Stimulated activated CD4-positive, alpha-beta T cell treated with anti-CD3 and anti-CD28 coated beads, TNF-alpha, amount 100 ng/mL, for 4 hours (primary cell): ENCODE measurements at places on chromosomes 4 and X.

DNA sequence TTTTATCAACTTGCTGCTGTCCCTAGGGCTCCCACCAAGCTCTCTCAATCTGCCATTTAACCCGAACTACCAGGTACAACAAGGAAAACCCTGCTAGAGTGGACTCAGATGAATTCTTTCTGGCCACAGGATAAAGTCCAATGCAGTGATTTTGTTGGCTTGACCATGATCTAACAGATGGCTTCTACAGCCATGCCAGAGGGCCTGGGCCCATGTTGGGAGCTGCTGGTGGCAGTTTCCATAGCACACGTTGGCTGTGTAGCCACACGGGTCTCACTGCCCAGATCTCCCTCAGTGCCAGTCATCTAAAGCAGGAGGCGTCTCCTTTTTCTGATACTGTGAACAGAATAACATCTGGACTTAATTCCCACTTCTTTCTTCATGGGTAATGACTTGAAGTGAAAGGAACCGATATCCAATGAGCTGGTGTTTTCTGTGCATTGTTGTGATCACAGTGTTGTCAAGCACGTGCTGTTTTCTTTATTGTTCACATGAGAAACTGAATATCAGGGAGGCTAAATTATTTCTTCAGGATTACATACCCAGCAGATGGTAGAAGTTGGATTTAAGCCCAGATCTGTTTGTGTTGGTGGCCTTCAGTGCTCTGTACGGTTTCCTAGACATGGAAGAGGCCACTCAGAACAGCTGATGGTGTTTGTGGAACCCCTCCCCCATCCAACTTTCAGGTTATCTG lies 85.2 kb upstream of the CLCN4 start:
- no peak for DNase-seq

DNA sequence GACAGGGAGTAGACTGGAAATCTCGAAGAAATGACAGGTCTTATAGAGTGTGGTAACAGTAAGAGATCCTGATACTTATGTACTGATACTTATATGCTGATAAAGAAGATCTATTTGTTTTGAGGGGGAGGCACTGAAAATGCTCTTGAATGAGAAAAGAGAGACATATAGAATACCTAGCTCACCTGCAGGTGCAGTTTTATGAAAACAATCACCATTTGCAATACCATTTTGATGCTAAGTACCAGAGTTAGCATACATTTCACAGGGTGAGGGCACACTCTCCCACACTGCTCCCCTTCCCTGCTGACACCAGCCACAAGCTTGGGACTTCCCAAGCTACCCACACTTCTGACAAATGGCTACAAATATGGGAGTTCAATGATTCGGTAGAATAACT lies 1490.1 kb upstream of the IGFBP7 start:
- DNase-seq, result no peak

GRCh38 chrX:29662759-29663503 lies 552.4 kb upstream of the MAGEB2 start:
- DNase-seq, result no peak

DNA sequence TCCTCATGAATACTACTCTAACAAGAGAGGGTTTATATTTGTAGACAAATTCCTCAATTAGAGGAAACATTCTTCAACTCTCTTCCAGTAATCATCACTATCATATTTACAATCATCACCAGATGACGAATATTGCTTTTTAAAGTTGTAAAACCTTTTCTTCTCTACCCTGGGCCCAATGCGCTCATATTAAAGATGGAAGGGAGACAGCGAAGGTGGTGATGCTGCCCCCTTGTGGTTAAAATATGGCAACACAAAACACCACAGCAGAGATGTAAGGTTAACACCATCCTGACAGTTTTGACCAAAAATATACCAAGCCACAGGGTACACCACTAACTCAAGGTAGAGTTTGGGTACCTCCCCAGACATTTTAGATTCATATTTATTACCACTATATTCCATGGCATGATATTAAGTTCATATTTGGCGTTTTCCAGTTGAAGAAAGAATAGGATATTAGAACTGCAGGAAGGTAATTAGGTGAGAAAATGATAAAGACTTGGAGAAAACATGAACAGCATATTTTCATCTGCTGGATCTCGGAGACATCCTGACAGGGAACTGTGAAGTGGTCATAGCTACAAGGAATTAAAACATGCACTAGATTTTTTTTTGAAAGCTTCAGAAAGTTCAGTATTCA lies 72.8 kb downstream of the SLC9A7 start:
- DNase-seq, result no peak

DNA sequence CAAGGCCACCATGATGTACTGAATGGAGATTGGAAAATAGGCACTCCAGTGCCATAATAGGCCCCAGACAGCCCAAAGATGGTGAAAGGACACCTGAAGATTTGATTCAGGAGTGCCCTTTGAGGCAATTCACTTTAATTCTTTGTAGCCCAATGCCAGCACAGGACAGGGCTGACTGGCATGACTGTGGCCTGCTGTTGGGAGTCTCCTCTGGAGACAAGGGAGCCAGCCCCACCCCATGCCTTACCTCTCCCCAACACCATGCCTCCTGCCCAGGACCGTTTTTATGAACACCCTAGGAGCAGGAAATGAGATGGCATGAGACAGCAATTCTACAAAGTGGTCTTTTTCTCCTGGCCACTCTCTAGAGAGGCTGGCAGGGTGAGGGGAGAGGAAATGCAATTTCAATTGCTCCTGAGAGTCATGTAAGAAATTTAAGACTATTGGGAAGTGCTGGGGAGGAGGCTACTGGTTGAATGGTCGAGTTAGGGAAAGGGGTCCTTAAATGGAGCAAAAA lies 94.2 kb upstream of the MAMLD1 start:
- DNase-seq, result no peak

- no peak for DNase-seq
These were observed 73.6 kb upstream of the QRFPR start for GRCh38 chr4:121454251-121454979.

GRCh38 chr4:6731318-6731675 lies 15.3 kb downstream of the BLOC1S4 start:
- no peak for DNase-seq

DNA sequence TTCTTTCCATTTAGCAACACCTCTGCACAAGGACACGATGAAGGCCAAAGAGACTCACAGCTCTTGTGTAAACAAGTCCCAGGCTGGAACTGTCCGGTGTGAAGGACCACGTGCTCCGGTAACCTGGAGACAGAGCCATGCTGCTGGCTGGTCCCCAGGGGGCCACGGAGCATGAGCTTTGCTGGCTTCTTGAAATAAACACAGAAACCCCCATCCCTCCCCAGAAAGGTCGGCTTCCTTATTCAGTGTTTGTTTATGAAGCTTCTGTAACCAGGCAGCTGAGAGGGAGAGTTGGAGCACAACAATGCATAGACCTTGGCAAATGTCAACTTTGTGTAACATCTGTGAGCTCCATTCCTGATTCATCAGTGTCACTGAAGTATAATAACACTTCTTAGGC lies 109.4 kb downstream of the GPR143 start:
- DNase-seq, result no peak

- DNase-seq, result no peak
These were observed 494.6 kb upstream of the TENM3 start for GRCh38 chr4:181748581-181748980.

DNA sequence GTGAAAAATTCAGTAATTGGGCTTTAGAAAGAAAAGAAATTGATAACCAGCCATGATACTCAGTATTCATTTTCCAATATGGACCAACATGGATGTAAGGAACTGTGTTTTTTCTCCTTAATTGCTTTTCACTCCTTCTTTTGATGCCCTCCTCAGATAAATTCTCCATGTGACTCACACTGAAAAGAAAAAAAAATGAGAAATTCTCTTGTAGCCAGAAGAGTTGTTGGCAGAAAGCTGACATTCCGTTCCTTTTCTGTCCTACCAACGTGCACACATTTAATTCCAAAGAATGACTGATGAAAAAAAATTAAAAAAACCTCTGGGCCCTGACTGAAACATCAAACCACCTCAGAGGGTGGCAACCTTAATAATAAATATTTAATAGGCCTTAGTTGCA lies 153.1 kb downstream of the AMELX start:
- no peak for DNase-seq

GRCh38 chr4:159052315-159052714 lies 50.6 kb upstream of the RAPGEF2 start:
- no peak for DNase-seq

GRCh38 chr4:184167576-184167975 lies 50.1 kb downstream of the ENPP6 start:
- no peak for DNase-seq

- DNase-seq, result no peak
These were observed 21.7 kb upstream of the CD40LG start for GRCh38 chrX:136626237-136626636.

DNA sequence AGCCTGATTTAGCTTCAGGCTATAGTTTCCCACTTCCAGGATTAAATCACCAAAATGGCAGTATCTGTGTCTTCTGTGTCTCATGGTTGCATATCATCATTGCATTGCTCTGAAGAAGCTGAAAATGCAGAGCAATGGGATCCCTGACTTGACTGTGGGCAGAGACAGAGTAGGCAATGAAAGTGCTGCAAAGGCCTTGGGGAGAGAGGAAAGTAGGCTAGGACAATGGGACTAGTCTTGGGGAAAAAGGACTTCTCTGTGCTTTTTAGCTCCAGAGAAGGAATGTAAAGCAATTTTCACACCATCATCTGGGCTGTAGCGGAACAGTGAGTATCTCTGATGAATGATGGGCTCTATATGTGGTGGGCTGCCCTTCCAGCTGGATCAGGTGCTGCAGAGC lies 202.5 kb downstream of the LDB2 start:
- no peak for DNase-seq

DNA sequence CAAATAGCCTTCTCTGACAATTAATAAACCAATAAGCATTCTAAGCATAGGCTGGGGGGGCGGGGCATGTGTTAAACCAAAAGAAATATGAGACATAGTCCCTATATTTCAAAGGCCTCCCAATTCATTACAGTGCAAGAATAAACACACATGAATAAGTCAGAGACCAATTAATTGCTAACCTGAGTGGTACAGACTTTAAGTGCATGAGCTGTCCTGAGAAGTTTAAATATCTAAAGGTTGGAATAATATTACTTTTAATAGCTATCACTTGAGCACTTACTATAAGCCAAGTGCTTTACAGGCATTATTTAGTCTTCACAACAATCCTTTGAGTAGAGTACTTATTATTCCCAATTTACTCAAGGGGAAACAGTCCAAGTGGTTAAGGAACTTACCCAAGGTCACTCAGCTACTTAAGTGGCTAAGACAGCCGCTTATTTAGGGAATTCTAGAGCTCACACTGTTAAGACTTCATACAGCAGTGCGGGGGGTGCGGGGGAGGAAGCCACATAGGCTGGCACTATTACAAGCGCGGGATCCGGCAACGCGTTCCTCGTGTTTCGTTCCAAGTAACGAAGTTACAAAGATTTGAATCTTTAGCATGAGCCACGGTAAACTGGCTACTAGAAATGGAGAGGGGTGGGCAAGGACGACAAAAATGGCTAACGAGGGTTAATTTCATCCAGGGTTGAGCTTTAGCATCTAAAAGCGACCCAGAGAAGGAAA lies 1.4 kb downstream of the THOC2 start:
- no peak for DNase-seq

- DNase-seq, result no peak
These were observed 15.6 kb upstream of the IBSP start for GRCh38 chr4:87783781-87784180.

DNA sequence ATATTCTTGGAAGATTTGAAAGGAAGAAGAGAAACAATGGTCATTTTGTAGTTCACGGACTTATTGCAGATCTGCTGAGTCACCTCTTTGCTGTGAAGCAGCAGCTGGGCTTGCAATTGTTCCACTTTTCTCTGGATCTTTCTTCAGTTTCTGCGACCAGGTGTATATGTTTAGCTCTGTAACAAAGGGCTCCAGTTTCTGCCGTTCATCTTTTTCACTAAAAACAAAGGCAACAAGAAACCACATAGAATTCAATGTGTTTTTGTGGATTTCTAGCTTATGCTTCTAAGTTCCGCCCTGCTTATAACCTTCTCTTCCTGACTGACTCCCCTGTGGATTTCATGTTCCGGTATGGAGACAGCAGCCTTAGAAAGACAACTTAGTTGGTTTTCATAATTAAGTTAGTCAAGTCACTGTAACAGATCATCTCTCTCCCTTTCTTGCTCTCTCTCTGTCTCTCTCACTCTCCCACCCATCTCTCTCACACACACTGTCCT lies 121.6 kb upstream of the EPHA5 start:
- DNase-seq, result no peak

DNA sequence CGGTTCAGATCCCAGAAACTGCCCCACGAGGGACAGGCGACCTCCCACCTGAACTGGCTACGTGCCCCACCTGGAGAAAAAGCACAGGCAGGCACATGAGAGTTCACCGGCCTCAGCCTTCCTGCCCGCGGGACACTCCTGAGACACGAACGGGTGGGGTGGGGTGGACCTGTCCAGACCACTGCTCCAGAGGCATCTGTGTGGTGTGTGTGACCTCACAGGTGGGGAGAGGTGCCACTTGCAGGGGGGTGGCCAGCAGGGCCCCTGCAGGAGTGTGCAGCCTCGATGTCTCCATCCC lies 18.5 kb downstream of the NELFA start:
- no peak for DNase-seq

DNA sequence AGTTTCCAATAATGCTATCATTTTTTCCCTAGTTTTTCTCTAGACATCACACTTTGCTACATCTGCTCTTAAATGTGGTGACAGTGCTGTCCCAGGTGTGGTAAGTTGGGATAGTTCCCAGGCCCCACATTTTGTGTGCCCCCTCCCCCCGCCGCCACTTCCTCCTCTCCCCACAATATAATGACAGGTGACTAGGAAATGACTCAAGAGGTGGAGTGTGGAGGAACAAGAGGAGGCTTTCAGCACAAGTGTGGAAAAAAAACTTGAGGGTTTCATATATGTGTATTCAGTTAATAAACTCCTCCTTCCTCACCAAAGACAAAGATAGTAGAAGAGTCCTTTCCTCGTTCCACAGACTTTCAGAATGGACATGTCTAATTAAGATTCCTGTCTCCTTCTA lies 18.3 kb upstream of the IL21 start:
- no peak for DNase-seq

DNA sequence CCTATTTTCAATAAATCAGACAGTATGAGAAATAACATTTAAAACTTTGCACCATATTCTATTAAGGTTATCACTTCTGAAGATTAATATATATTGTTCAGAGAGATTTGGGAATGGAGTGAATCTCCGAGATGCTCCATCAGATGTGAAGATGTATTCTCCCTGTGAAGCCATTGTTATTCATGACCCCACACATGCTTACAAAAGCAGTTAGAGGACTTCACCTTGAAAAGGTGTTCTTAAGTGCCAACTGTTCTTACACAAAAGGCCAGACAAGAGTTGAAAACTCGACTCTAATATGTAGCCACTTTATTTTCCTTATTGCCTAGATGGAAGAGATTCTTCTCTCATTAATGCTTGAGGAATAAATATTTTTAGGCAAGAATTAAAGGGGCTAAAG lies 54.3 kb upstream of the NEIL3 start:
- no peak for DNase-seq

- no peak for DNase-seq
These were observed 110.9 kb downstream of the FRAS1 start for GRCh38 chr4:78168029-78168428.
